Left cardiac atrium (tissue), 4 donors: ENCODE measurements at places on chromosomes 12 and 14.

GRCh38 chr12:46210873-46211439, 57.9 kb downstream of the SLC38A1 start:
- DNase-seq, result no peak

DNA sequence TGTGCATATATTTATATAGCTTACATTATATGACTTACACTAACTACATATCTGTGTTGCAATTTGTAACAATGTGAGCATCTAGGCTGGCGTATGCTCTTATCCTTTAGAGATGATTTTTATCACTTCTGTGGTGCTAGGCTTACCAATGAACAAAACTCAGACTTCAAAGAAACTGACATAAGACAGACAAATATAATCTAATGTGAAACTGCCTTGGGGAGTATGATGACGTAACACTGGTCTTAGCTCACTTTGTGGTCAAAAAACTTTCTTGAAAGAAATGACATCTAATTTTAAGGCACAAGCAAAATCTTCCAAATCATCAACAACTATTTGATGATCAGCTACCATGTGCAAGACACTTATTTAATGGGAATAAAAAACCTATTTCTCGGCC, 50.0 kb downstream of the SOX5 start:
- no peak for DNase-seq

- DNase-seq, result no peak
Observed at GRCh38 chr14:57960946-57961785, 95.3 kb upstream of the SLC35F4 start.

DNA sequence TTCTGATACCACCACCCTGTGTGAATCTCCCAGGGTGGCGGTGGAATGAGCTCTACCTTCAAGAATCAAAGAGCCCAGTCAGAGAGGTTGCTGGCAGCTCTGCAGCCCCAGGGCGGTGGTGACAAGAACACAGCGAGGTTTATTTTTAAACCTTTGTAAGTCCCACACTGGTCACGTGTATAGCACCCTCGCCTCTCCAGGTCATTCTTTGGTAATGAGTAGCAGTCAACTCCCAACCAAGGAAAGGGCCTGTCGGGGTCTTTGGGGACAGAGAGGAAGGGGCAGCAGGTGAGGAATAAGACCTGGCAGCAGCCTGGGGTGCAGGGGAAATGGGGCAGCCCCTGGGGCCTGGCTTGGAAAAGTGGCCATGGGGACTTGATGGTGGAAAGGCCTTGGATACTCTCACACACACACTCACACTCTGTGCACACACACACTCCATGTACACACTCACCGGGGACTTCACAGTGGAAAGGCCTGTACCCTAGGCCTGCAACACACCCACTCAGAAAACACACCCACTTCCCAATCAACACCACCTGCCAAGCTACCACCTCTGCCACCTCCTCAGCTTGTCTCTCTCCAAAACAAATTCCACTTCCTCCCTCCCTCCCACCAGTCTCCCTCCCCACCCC, 178.6 kb downstream of the DPF3 start:
- peak; percentile 58 for DNase-seq

DNA sequence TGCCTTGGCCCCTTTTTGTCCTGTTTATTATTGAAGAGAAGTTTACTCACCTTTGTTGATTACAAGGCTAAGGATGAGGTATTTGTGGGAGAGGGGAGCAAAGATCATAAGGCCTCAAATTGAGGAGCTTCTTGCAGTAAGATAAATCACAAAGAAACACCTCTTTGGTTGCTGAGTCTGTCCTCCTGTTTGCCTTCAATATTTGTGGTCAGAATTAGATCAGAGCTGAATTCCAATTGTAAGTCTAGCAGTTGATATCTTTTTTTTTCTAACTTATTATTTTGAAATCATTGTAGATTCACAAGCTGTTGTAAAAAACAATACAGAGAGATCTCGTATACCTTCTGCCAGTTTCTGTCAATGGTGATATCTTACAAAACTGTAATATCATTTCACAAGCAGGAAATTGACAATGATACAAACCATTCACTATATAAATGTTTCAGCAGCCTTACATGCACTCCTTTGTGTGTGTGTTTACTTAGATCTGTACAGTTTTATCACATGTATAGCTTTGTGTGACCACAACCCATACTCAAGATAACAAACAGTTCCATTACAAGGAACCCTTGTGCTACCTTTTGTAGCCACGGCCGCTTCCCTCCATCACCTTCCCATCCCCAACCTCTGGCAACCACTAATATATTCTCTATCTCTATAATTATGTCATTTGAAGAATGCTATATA, 97.4 kb downstream of the KICS2 start:
- DNase-seq, result no peak
